ENCODE measurements at places on chromosomes 5 and 9.

DNA sequence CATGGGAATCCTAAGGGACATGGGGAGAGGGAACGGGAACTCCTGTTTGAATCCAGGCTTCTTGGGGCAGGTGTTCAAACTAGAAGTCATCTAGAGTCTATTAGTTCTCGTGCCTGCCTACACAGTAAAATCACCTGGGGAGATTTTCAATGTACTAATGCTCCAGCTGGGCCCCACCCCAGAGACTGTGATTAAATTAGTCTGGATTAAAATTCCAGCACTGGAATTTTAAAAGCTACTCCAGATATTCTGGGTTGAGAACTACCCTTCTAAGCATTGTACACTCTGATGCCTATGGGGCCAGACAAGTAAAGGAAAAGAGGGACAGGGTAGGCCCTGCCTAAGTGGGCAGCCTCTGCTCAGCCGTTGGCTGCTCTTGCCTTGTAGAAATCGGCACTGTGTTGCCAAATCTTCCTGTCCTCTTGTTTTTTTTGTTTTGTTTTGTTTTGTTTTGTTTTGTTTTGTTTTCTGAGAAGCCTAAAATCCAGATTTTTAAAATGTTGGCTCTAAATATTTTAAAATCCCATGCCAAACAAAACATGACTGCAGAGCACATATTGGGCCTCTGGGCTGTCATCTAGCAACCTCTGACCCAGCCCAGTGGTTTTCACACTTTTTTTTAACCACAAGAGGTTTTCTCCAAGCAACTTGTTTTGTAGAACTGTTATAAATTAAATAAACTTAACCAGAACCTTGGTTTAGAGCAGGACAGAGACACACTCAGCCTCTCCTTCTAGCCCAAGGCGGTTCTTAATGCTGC lies 29.0 kb downstream of the ADRB2 start:
- no peak for DNase-seq

GRCh38 chr5:177154003-177154643 lies 20.6 kb downstream of the NSD1 start:
- DNase-seq, result no peak

DNA sequence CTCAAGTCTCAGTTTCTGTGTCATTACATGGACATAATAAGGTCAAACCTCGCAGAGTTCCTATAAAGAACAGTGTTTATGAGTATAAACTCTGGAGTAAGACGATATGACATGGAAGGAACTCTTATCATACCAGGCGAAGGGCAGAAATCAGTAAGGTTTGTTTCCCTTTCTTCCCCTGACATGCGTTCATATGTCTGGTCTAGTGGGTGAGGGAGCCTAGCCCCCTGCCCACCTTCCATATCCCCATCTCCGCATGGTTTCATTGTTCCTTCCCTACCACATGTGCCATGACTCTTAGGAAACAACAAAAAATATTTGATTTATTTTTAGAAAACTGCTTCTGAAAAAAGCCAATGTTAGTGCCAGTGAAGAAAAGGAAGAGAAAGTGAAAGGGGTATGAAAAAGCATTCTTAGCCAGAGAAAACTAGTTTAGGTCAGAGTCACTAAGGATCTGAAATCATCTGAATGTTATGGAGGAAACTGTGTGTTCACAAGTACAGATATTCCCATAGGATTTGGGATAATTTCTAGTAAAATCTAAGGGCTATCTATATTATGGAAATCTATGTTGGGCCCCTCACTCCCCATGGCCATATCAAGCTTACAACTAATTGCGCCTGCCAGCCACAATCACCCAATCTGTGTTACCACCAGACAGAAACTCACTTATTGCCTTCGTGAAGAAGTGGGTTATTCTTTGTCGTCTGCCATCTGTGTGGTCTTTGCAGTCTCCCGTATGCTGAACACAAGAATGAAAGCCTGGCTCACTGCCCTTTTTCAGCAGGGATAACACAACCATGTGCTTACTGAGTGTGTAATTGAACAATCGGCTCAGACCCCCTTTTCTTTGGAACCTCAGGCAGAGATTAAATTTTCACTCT lies 19.9 kb upstream of the HMHB1 start:
- no peak for DNase-seq

- DNase-seq, result peak; percentile 76
Observed at GRCh38 chr5:158382473-158382872, 523.5 kb upstream of the CLINT1 start.

DNA sequence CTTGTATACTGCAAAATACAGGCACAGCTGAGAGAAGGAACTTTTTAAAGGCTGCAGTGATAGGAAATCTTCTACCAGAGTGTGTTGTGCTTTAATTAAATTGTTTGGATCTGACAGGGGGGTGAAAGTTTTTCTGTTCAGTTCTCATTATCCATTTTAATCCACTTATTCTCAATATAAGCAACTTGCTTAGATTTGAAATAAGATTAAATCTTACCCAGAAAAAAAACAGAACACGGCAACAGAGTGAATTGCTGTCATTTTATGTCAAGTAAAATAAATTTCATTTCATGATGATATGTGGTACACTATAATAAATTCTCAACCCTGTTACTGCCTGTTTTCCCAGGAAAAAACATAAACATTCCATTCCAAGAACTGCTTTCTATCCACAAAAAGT lies 37.1 kb upstream of the CAMK4 start:
- no peak for DNase-seq

DNA sequence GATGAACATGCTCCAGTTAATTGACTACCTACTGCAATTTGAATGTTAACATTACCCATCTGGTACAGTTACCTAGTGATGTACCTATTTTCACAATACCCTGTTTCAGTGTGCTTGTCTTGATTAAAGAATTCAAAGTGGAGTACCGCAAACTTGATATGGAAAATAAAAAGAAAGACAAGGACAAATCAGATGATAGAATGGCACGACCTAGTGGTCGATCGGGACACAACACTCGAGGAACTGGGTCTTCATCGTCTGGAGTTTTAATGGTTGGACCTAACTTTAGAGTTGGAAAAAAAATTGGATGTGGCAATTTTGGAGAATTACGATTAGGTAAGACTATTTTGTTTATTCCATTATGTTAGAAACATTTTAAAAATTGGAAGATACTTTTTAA lies 33.5 kb downstream of the CSNK1G3 start:
- DNase-seq, result no peak

DNA sequence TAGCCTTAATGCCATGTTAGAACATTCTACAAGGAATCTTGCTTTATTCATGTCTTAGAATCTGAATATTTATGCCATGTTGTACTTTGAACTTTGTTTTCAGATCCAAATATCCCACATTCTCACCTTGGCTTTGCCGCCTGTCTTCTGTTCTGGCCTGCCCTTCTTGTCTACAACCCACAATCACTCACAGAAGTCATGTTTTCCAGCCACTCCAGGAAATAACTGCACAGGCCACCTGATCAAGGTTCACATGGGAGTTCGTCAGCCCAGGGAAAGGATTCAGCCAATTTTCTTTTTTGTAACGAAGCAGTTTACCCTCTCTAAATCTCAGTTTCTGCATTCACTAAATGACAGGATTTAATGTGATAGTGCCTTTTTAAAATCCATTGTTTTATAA lies 70.5 kb downstream of the JAKMIP2 start:
- no peak for DNase-seq

DNA sequence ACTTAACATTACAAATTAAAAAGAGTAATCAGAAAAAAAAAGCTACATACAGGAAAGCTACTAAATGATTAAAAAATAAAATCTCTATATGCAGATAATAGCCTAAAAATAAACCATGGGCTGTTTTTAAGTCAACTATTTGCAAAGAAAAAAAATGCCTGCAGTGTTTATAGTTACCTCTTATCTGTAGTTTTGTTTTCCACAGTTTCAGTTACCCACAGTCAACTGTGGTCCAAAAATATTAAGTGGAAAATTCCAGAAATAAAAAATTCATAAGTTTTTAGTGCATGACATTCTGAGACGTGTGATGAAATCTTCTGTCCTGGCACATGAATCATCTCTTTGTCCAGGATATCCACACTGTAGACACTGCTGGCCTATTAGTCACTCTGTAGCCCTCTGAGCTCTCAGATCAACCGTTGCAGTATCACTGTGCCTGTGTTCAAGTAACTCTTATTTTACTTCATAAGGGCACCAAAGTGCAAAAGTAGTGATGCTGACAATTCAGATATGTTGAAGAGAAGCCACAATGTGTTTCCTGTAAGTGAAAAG lies 59.2 kb downstream of the PRELID2 start:
- DNase-seq, result peak; percentile 45

DNA sequence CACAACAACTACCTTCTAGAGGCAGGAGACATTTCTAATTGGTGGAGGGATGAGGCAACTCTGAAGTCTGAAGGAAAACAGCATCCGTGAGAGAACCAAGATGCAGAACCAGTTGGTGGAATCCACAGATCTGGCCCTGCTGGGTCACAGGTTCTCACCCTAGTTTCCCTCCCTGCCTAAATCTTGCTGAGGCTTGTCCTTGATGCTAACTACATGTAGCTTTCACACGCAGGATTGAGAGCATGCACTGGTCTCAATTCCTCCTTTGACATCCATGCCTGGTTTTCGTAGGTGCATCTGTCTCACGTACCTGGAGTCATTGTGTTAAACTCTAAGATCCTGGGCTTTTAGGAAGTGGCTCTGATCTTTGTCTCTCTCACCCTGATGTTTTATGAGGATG lies 9.7 kb upstream of the F2RL1 start:
- no peak for DNase-seq

- no peak for DNase-seq
Observed at GRCh38 chr9:135572233-135572632, 10.7 kb downstream of the PAEP start.

Measured in HS-27A (cell line).